ENCODE measurements at places on chromosomes 2 and 18.

- peak; percentile 52 for DNase-seq
Observed at GRCh38 chr2:175036582-175037018, 31.4 kb upstream of the CHN1 start.

DNA sequence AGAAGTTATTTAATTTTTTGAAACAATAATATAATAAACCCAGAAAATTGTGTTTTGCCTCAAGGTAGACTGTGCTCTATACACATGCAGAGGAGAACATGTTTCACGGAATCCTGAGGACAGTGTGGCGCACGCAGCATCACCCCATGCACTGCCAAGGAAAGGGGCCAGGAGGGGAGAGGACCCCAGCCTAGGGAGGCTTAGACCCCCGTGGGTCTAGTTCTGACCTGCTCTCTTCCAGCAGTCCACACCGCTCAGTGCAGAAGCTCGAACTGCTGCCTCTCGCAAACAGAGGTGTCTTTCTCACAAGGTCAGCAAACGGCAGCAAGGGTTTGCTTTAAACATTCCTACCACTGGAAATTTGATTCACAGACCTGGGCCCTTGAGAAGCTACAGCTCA lies 51.5 kb upstream of the KIDINS220 start:
- DNase-seq = no peak

GRCh38 chr2:46460241-46460921 lies 19.0 kb upstream of the TMEM247 start:
- DNase-seq = no peak

DNA sequence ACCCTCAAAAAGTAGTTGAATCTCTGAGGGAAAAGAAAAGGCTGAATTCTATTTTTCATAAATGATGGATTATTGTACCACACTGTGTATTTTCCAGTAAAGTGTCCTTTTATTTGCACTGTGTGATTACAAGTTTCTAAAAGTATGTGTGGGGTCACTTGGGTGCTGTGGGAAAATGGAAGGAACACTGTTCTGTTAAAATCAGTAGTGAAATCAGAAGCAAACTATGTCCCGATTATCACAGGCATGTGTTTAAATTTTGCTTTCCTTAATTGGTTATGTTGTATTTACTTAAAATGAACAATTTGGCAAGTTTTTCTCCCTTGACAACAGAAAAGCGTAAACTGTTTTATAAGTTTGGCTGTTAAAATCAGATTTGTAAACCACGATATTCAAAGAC lies 353.1 kb downstream of the ARHGAP15 start:
- DNase-seq = no peak

DNA sequence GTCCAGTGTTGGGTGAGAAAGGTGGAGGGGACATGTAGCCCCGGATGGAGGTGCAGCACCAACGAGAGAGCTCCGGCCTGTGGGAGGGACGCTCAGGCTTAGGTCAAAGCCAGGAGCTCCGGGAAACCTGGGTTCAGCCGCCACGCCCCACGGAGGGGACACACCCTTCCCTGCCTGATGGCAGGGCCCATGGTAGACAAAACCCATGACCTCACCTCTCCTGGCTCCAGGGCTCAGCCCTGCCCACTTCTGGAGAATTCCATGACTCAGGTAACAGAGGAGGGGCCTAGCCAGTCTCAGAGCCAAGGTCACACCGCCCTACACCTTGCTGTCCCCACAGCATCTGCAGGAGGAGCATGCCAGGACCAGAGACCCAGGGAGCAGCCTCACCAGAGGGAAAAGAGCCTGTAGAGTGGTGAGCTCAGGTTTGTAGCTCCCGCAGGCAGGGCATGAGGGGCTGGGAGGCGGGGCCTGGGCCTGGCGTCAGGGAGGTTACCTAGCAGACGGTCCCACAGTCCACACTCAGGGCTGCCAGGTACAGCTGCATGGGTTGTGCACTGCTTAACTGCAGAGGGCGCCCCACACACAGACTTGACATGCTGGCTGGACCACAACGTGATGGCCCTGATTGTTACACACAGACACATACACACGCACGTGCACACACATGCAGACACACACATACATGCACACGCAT lies 70.8 kb upstream of the SMAD7 start:
- DNase-seq = peak; percentile 32

- peak; percentile 17 for DNase-seq
Observed at GRCh38 chr2:28647682-28648081, 103.9 kb upstream of the PPP1CB start.

DNA sequence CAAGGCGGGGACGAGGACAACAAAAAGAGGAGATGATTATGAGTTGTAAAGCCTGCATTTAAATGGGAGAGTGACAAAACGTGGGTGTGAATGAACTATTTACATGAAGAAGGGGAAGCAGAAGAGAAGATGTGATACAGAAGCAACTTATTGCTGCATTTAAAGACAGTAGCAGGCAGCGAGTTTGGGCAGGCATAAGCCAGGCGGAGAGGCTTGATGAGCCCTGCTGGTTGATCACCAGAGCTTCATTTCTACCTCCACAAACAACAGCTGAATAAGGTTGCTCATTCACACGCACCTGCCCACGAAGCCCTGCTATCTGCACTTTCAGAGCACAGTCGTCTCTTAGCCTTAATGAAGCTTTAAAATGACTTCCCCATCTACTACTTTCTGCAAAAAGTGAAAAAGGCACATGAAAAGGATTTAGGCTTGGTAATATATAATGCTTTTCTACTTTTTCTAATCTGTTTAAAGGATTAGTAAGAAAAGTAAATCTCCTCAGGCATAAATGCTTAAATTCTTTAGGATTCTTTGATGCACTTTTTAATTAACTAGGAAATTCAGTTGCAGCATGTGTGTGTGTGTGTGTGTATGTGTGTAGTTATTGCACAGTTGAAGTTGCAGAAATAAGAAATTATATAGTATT lies 3.1 kb downstream of the SLC38A11 start:
- no peak for DNase-seq

DNA sequence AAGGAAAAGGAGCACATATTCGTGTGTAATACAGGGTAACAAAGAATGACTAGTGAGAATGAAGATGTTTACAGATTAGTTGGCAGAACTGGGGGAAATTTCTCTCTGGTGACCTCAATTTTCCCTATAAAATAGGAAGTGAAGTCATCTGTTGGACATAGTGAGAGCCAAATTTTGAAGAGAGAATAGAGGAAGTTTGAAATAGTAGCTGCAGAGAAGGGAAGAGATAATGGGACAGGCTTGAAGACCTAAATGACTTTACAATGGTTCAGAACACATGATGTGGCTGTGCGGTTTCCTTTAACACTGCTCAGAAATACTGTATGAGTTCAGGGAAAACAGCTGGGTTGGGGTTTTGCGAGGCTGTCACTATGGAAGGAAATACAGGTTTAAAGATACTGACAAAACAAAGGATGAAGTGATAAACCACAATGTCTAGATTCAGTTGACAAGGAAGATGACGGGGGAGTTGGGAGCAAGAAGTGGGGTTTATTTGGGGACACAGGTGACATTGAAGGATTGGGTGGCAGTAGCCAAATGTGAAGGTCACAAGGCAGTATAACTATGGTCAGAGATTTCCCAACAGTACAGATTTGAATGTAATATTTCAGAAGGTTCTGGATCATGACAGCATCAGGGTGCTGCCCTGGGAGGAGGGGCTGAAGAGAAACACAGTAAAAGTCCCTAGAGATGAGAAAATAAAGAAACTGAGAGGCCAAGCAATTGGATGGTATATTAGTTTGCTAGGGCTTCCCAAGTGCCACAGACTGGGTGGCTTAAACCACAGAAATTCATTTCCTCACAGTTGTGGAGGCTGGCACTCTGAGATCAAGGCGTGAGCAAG lies 82.6 kb upstream of the TANK start:
- DNase-seq = peak; percentile 85

- DNase-seq = no peak
Observed at GRCh38 chr2:37975808-37976207, 50.7 kb downstream of the RMDN2 start.

DNA sequence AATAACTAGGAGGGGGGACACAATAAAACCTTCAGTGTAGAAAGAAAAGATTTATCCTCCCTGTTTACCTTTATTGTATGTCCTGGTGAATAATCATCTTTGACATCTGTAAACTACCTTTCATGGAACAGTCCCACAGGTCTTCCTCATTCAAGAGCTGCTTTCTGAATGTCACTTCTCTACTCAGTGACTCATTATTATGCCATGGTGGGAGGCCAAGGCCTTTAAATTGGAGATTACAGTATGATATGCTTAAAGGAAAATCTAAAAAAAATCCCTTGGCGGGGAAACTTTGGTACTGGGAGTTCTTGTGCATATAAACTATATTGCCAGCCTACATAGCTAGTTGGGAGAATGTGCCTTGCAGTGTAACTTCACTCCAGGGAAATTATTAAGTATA lies 713.0 kb downstream of the TDRD15 start:
- DNase-seq = no peak

DNA sequence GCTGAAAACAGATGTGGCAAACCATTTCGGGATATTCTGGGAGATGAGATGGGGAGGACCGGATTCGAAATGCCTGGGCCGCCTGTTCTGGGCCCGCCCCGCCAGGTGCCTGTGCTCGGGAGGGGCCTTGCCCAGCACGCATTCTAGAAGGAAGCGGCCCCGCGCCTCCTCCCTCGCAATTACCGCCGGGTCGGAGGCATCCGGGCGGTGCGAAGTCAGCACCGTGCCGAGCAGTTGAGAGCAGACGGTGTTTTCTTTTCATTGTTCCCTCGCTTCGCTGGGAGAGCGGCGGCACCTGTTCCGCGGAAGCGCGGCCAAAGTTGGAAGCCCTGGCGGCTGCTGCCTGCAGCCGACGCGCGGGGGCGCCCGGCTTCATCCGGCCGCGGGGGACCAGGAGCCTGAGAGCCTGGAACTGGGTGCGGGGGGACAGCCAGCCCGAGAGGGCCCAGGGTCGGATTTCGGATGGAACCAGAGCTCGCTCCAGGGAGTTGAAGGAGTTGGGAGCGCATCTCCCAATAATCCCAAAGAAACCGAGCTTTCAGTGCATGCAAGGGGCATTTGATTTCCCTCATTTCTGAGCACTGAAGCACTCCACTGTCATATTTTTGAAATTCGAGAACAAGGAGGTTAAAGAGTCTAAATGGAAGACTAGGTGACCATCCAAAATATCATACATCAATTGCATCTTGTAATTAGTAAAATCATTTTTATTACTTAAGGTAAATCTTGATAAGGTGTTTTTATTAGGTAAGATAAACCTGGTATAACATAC lies 241.8 kb upstream of the RAB12 start:
- DNase-seq = no peak

DNA sequence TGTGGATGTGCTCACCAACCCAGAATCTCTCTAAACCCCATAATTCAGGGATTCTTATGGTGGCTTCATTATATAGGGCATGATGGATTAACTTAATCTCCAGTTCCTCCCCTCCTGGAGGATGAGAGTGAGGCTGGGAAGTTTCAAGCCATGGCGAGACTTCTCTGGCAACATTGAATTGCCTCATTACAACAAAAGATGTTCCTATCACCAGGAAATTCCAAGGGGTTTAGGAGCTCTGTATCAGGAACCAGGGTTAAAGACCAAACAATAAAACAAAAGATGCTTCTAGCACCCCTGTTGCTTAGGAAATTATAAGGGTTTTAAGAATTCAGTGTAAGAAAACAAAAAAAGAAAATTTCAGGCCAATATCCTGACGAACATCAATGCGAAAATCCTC lies 100.1 kb downstream of the NAB1 start:
- no peak for DNase-seq
